Stimulated activated CD4-positive, alpha-beta T cell treated with anti-CD3 and anti-CD28 coated beads, Interleukin-4, amount 100 ng/mL, for 24 hours (primary cell): ENCODE measurements at places on chromosomes 2 and 18.

- no peak for DNase-seq
Observed at GRCh38 chr2:120991441-120991840, 255.8 kb downstream of the GLI2 start.

DNA sequence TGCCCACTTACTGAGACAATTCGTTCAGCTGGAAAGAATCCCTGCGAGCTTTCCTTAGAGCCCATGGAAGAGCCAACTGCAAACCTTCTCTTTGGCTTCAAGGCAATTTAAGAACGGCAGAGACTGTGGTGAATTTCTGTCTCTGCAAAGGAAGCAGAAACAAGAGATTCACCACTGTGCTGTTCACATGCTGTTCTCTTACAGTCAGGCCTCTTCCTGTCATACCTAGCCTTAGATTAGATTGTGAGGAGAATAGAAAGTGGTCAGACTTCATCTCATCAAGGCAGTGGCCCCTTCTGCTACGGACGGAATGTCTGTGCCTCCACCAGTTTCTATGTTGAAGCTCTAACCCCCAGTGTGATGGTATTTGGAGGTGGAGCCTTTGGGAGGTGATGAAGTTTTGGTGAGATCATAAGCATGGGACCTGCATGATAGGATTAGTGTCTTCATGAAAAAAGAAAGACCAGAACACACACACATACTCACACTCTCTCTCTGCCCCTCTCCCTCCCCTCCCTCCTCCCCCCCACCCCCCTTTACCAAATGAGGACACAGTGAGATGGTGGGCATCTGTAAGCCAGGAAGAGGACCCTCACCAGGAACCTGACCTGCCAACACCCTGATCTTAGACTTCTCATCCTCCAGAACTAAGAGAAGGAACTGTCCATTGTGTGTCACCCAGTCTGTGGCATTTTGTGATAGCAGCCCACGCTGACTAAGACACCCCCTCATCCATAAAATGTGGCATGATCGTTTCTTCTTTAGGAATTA lies 45.6 kb upstream of the NRP2 start:
- DNase-seq, result no peak

- no peak for DNase-seq
Observed at GRCh38 chr2:162732946-162733698, 105.4 kb downstream of the KCNH7 start.

GRCh38 chr2:24635181-24635580 lies 144.1 kb downstream of the NCOA1 start:
- no peak for DNase-seq

DNA sequence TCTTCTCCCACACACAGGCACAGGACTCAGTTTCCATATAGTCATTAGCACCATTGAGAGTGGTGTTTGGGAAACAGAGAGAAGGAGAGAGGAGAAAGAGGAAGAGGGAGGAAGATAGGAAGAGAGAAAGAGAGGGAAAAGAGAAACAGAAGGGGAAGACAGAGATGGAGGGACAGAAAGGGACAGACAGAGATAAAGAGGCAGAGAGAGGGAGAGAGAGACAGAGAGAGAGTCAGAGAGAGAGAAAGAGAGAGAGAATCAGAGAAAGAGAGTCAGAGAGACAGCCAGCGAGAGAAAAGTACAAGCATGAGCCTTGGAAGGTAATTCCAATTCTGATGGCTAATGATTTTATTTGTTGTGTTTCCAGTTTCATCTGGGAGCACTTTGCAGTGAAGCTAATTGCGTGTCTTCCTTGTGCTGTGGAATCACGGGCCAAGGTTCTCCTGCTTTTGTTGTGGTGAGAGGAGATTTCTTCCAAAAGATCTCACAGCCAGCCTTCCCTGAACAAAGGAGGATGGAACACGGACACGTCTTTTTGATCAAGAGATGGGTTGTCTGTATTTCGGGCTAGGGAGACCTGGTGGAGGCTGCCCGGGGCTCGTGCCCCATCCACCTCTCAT lies 153.6 kb upstream of the TWIST2 start:
- no peak for DNase-seq

- DNase-seq, result no peak
Observed at GRCh38 chr2:9390151-9390850, 33.0 kb downstream of the ITGB1BP1 start.

- DNase-seq, result no peak
Observed at GRCh38 chr2:210814251-210815025, 258.0 kb downstream of the CPS1 start.

DNA sequence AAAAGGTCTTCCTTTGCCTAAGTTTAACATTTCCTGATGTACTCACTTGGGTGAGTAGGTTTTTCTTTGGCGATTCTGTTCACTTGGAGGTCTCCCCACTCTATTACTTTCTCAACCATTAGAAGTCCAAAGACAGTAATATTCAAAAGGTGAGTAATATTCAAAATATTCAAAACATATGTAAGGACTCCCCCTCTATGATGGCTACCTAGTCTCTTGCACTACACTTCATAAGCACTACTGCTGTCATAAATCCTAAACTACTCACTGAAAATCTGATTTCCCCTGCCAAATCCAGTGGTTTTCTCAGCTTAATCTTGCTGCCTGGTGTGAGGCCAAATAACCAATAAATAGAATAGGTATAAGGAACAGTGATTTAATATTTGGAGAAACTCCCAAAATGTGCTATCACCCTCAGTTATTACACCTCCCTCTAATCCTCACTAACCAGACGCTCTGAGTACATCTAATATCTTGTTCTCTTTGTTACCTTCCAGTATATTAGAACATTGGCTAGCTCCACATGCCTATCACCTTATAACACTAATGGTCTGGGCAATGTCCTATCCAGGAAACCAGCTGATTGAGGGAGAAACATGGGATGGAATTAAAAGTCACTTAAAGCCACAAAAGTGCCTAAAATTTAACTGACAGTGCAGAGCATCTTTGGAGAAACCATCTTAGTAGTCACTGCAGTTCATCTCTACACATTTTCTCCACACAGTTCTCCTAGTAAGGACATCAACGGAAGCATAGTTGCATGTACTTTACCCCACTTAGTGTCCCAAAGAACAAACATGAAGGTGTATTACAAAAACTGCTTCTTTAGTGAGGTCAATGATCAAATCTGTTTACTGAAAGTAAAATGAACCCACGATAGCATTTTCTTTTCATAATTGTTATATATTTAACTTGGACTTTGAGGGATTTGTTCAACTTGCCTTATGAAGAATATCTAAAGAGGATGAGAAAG lies 54.8 kb downstream of the MBD2 start:
- DNase-seq, result no peak

GRCh38 chr2:20563833-20564232 lies 87.1 kb downstream of the HS1BP3 start:
- DNase-seq, result no peak

DNA sequence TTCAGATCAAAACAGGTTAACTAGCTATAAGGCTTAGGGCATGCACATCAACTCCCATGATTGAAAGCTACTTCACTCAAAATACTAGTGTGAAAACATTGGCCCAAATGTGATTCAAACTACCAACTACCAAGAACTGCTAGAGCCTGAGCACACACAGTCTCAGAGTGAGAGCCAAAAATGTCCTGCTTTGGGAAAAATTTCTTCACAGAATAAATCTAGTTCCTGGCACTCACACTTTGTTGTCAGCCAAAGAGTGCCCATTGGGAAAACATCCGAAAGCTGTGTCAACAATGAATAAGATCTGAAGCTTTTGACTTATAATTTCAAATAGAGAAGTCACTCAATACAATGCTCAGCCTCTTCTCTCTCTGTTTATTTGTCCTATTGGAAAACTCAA lies 182.7 kb downstream of the LRATD1 start:
- DNase-seq, result no peak

GRCh38 chr2:241334813-241335212 lies 19.1 kb downstream of the SEPTIN2 start:
- no peak for DNase-seq

DNA sequence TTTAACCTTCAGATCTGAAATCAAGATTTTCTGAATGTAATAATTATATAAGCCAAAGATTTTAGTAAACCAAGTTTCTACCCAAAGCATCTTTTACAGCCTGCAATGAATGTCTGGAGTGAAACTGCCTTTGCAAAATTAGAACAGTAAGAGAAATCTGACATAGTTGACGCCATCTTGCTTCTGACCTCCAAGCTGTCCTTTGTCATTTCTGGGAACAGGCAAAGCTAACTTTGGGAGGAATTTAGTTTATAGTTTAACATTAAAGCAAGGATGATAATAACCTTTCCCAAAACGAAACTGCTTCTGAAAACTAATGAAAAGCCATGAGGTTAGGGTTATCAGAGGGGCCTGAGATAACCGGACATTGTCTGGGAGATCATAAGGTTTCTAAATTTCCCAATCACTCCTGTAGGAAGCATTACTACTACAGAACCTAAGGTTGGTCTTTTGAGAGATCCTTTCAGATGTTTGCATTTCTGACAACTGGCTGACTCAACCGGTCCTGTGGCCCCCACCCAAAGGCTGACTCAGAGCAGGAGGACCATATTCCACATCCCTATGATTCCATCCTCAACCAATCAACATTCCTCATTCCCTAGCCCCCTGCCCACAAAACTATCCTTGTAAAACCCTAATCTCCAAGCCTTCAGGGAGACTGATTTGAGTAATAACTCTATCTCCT lies 124.5 kb downstream of the TMEM131 start:
- DNase-seq, result no peak

DNA sequence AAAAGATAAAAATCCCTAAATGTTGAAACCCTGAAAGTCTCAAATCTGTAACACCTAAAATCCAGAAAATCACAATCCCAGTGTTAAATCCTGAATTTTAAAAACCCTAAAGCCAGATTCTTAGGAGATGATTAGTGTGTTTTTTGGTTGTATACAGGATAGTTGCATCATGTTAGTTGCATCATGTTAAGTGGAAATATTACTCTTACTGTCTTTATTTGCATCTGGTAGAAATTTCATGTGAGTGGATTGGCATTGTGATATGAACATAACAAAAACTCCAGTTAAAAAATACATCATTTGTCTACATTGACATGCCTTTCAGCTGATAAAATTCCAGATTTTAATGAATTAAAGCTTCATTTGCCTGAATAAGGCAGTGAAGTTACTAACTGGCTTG lies 683.1 kb upstream of the ACVR2A start:
- DNase-seq, result no peak

DNA sequence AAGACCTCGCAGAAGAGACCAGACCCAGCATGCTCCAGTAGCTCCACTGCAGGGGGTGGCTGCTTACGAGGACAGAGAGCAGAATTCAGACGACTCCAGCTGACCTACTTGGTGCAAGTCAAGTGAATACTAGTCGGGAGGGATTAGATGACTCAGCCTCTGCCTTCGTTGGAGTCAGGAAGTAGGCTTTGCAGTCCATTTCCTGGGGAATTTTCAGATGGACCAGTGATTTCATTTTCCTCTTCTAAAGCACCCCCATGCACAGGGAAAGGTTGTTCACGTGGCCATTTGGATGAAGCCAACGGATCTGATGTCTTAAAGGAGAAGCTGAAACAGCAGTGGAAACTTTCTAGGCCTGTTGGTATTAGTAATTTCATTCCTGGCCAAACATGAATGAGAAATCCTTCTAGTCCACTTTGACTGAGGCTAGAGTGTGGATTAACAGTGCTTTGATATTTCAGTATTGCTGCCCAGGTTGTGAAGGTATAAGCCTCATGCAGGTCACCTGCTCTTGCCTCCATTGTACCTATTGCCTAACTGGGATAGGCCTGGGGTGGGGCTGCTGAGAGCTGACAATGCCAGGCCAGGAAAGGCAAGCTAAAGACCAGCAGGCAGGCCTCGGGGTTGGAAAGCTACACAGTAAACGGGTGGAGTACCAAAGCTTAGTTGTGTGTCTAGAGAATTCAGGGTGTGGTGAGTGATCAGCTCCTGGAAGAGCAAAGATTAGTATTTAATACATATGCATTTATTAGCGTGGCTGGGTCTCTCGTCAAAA lies 117.6 kb upstream of the FOSL2 start:
- DNase-seq, result no peak

DNA sequence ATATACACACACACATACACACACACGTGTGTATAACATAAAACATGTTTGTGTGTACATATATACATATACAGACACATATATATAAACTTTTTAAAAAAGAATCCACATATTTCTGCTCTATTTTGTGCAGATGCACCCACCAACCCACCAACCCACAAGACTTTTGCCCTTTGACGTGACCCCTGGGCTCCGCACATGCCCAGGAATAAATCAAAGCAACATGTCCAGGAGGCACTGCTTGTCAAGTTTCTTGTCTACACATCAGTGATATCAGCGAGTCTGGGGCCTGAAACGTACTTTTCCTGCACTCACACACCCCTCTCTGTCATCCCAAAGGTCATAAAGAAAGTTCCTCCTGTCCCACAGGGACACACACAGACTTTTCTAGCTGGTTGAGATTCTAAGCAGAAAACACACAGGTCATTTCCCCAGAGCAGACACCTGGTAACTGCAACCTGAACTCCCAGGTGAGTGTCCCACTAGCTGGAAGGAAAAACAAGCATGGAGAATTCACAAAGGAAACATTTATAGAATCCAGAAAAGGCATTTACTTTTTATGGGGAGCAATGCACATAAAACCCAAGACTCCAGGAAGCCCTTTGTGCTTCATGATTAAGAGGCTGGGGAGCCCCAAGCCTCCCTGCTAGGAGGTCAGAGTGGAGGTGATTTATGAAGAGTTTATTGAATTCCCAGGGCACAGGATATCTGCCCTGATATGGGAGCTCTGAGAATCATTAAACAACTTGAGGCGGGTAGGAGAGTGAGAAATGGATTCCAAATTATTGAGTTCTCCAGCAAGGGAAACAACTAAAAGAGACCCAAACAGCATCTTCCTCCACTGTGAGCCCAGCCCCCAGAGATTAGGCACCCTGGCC lies 211.6 kb downstream of the MGAT5 start:
- DNase-seq, result no peak

DNA sequence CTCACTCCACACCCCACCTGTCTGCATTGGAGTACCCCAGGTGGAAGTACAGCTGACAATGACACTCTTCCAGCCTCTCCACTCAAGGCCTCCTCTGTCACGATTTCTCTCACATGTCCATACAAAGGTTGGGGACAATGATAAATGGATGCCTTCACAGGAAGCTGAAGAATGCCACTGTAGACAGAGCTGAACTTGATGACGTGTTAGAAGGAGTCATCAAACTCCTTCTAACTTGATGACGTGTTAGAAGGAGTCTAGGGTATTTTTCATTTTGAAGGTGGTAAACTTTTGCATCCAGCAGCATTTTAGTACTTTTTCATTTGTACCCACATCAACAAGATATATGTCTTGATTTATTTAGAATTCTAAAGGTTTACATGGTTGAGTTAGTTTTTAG lies 163.5 kb upstream of the DNMT3A start:
- DNase-seq, result no peak

- no peak for DNase-seq
Observed at GRCh38 chr2:149902081-149902480, 314.5 kb upstream of the MMADHC start.

- no peak for DNase-seq
Observed at GRCh38 chr18:69999656-70000055, 52.0 kb upstream of the CD226 start.

GRCh38 chr2:128409326-128410034 lies 90.8 kb upstream of the HS6ST1 start:
- no peak for DNase-seq

- no peak for DNase-seq
Observed at GRCh38 chr18:5543773-5544389, at the start of gene EPB41L3. Gene EPB41L3 (minus strand): TSS chr18:5543997. CDS start chr18:5489183, 54,814 bp downstream.

- DNase-seq, result no peak
Observed at GRCh38 chr18:9810299-9810698, 75.5 kb upstream of the TXNDC2 start.
